ENCODE measurements at places on chromosomes 3 and 15.
A peak's percentile ranks its signal among the peaks of the same experiment; 100 is the strongest.

DNA sequence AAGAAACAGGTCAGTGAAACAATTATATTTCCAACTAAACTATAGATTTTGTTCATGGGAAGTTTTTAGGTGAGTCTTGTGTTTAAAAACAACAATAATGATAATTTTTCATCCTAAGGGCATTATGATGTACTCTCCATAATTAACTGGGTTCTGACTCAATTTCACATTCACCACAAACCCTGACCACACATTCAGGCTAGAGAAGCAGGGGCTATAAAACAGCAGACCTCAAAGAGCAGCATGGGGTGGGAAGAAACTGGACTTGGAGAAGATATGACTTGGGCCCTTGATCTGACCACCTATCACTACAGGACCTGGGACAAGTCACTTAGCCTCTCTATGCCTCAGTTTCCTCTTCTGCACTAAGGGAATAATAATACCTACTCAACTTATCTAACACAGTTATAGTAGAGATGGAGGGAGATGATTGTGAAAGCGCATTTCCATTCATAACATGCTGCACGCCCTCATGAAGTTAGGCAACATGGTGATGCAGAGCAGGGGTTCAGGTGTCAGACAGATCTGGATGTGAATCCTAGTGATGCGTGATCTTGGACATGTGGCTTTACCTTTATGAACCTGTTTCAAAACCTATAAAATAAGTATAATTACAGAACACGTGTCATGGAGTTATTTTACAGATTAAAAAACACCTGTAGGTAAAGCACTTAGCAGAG, 63.0 kb upstream of the ACP3 start:
- DNase-seq: peak; percentile 58

DNA sequence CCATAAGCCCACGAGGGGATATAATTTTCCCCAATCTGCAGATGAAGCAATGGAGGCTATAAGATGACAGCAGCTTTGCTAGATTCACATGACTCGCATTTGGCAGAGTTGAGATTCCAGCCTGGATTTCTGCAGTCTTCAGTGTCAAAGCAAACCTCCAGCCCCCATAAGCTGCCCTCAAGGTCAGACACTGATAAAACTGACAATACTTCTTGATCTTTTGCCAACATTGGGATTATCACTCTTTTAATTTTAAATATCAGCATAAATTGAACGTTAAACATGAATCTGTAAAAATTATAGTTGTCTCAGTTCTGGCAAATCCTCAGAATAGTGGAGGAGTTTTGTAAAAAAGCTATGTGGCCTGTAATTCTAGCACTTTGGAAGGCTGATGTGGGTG, 234.1 kb upstream of the TRIM42 start:
- DNase-seq: no peak

- DNase-seq: no peak
Observed at GRCh38 chr15:68687136-68687735, 108.4 kb downstream of the CORO2B start.

- no peak for DNase-seq
Observed at GRCh38 chr3:125194061-125194848, 18.3 kb downstream of the SLC12A8 start.

- DNase-seq: no peak
Observed at GRCh38 chr3:81888914-81889557, 127.6 kb upstream of the GBE1 start.

GRCh38 chr3:141020143-141020830, 30.9 kb upstream of the SPSB4 start:
- DNase-seq: peak; percentile 11

DNA sequence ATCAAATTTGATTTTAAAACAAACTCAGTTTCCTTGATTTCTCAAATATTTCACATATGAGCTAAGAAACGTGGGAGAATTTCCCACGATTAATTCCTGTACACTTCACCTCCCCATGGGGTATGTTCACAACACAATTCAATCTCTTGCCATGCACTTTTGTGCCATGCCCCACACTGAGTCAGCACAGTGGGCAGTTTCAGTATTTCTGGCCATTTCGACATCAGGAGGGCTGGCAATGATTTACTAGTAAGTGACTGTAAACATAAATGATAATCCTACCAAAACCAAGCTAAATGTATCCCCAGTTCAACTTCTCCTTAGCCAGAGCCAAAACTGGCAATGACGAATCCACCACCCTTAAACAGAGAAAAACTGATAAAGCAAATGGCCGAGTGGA, 293.6 kb downstream of the FGF12 start:
- no peak for DNase-seq

DNA sequence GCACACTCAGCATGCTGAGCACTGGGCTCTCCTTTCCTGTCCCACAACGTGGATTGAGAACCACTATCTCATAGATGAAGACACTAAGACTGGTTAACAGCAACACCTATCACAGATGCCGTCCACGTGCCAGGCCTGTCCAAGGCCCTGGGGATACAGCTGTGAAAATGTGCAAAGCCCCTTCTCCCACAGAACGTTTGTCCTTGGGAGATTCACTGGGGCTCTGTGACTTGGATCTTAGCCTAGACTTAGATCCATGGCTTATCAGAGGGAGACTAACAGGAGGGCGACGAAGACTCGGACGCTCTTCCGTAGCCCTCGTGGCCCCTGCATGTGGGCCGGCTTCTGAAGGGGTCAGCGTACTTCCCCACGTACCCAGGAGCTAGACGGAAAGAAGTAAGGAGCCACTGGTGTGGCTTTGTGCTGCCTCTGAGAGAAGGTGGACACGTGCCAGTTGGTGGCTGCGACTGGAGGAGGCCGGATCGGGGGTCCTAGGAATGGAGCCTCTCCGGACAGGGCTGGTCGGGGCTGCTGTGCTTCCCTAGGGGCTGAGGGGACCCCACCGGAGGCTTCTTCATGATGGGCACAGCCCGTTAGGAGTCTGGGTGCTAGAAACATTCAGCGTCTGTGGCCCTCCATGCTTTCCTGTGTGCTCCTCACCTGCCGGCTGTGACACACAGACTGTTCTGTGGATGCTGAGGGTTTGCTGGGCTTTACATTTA, 964 bp downstream of the NRROS start:
- DNase-seq: peak; percentile 68

GRCh38 chr15:51243774-51244173, 94.6 kb downstream of the CYP19A1 start:
- peak; percentile 45 for DNase-seq

- DNase-seq: peak; percentile 9
Observed at GRCh38 chr3:51340013-51340829, 44.9 kb upstream of the MANF start.

GRCh38 chr3:52483081-52483480, 12.1 kb upstream of the STAB1 start:
- no peak for DNase-seq

GRCh38 chr15:71168166-71168834, 53.0 kb downstream of the THSD4 start:
- no peak for DNase-seq

GRCh38 chr15:81052046-81052445, 51.3 kb downstream of the TLNRD1 start:
- peak; percentile 40 for DNase-seq
